ENCODE measurements at places on chromosomes 1 and 21.

DNA sequence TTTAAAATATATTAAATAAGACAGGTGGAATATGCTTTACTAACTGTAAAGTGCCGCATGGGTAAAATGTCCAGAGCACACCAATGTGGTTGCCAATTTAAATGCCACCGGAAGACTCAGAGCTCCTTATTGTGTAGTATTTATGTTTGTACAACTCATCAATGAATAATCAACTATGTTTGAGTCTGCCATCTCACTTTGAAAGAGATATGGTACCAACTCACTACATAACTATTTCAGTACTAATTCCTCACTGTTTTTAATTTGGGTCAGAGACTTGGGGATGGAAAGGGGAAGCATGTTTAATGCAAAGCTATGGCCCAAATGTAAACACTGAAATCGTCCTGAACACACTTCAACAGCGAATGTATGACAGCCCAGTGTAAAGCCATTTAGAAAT is 144.8 kb downstream of the NR5A2 start:
- DNase-seq = no peak

- DNase-seq = no peak
Observed at GRCh38 chr21:34807146-34807880, 138.5 kb downstream of the CLIC6 start.

- DNase-seq = no peak
Observed at GRCh38 chr1:11961230-11961629, 19.0 kb upstream of the MFN2 start.

DNA sequence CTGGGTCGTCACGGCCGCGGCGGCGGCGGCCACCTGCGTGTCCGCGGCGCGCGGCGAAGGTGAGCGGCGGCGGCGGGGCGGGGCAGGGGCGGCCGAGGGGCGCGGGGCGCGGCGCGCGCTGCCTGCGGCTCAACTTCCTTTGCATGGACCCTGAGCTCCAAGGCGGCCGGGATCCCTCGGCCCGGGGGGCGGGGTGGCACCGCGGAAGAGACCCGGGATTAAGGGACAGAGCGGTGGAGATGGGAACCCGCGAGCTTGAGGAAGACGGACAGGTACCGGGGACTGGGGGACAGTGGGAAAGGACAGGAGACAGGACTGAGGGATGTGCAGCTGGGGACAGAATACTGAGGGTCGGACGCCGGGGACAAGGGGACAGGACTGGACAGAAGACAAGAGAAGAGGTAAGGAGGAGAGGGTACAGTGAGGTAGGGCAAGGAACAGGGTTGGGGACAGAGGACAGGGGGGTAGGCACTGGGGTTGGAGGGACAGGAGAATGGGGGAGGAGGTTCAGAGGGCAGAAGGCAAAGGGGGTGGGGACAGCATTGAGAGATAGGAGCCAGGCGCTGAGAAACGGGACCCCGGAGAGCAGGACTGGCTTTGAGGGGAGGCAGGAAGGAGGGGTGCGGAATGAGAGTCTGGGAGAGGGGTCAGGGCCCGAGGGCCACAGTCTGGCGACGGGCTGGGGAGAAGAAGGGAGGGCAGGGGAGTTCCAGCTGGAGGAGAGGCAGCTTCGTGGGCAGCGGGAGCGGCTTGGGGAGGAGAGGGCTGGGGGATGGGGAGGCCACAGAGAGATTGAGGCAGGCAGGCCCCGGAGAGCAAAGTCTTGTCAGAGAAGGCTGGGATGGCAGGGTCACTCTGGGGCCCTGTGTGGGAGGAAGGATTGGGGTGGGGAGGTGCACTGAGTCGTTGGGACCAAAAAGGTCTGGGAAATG is 648 bp downstream of the EPHA8 start:
- DNase-seq = no peak

DNA sequence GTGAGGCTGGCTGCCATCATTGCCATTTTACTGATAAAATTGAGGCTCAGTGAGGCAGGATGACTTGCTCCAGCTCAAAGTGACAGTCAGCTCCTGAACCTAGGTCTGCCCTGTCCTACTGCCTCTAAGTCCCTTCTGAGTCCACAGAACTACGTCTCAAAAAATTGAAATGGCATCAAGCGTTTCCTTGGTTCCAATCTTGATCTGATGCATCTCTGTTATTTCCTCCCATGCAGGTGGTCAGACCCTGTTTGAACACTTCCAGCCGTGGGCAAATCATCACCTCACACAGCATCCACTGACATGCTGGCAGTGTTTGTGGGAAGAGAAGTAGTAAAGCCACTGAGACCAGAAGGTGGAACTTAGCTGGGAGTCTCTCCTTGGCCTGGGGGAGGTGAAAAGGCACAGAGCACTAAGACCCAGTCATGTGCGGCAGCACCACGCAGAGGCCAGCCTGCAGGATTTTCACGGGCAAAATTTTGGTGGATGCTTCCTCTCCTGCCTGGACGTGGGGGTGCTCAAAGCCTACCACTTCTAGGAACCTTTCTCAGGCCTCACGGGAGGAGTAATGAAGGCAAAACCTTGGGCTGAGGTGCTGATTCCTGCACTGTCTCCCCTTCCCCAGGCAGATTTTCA is 7.8 kb upstream of the CPLANE2 start:
- no peak for DNase-seq

DNA sequence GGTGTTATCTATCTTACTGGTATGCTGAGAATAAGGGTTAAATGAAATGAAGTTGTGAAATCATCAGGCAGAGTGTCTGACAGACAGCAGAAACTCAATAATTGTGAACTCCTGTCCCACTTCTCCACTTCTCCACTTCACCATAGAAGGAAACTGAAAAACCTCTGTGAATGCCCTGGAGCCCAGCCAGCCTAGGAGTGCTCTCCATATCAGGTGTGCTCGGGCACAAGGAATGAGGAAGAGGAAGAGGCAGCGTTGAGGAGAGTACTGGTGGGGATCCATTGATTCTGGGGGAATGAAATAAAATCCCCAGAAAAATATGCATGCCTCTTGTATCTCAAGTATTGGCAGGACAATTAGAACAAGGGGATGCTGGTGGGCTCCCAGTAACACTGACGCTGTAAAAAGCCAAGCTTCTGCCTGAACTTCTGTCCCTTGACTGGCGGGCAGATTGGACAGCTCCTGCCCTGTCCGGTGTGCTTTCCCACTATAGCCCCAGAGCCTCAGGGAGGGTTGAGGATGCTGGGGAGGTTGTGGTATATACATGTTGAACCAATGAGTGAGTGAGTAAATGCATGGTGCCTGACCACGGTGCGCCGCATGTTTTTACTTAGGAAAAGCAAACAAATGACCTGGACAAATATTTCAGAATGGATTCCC is 47.7 kb downstream of the NMNAT2 start:
- DNase-seq = no peak

DNA sequence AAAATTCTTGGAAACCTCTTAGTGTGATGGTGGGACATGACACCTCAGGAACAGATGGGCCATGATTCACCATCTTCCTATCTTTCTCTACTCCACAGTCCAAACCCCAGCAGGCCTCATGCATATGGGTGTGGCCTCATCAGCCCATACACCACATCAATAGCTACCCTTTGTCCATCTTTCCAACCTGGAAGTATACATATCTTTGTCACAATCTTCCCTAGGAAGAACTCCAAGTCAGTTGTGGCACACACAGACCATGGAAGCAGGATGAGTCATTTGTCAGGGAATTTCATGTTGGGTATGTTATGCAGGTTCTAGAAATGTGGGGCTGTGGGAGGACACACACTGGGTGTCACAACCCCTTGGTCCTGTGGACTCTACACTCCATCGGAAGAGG is 30.5 kb upstream of the CLCA4 start:
- no peak for DNase-seq

DNA sequence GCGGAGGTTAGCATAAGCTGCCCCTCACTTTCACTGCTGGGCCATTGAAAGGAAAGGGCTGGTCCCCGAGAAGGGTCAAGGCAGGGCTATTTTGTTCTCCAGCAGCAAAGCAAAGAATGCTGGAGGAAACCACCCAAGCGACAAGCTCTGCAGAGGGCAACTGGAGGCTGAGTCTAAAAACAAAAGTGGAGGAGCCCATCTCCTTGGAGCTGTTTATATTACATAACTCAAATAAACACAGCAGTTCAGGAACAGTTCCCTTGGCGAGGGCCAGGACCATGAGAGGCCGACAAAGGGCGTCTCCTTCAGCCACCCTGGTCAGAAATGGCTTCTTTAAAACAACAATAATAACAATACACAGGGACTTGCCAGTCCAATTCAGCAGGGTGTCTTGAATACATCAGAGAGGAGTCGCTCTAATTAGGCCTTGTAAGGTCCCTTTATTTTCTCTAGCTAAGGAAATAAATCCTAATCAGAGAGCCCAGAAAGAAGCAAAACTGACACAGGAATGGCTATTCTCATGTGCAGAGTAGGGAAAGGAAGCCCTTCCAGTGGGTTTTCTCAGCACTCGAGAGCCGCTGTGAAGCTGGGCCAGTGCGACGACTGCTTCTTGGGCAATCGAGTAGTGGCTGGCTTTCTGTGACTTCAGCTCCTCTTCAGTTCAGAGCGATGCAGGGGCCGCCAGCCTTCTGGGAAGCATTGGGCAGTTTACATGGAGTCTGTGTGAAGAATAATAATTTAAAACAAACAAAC is 57.0 kb upstream of the TARBP1 start:
- peak; percentile 94 for DNase-seq

- DNase-seq = no peak
Observed at GRCh38 chr1:1348420-1349255, 580 bp downstream of the DVL1 start.

DNA sequence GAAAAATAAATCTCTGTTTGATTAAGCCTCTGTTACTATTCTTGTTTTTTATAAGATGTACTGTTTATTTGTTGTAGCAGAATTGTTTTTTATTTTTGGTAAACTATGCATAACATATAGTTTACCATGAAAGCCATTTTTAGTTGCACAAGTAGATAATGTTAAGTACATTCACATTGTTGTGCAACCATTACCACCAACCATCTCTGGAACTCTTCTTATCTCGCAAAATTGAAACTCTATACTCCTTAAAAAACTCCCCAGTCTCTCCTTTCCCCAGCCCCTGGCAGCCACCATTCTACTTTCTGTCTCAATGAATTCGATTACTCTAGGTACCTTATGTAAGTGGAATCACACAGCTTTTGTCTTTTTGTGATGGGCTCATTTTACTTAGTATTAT is 27.4 kb upstream of the UHMK1 start:
- DNase-seq = no peak

DNA sequence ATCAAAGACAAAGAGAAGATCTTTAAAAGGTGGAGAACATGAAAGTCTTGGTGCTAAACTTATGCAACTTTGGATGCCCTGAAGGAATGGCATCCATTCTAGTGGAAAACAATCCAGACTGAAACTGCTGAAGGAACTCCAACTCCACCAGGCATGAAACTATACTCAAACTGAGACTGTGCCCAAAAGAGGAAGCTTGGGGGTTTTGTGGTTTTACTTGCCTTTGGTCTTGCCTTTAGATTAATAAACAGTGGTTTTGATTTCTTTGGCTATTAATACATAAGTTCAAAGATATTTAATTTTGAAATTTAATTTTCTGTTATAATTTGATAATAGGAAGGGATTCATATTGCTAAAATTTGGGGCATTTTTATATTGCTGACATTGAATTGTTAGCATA is 17.4 kb upstream of the SLC30A10 start:
- no peak for DNase-seq

DNA sequence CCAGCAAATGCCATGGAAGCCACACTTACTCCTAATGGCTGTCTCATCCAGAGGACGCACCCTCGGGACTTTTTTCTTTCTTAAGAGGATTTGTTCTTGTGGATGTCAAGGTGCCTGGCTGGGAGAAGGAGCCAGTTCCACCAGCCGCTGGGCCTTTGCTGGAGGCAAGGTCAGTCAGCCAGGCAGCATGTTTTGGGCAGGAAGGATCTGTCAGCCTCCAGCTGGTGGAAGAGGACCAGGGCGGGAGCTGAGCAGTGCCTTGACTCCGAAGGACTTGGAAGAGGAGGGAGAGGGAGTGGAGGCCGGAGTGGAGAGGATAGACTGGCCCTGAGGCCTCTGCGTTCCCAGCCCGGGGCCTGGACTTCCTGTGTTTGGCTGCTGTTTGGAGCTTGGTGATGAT is 5.7 kb downstream of the IGSF5 start:
- DNase-seq = no peak

DNA sequence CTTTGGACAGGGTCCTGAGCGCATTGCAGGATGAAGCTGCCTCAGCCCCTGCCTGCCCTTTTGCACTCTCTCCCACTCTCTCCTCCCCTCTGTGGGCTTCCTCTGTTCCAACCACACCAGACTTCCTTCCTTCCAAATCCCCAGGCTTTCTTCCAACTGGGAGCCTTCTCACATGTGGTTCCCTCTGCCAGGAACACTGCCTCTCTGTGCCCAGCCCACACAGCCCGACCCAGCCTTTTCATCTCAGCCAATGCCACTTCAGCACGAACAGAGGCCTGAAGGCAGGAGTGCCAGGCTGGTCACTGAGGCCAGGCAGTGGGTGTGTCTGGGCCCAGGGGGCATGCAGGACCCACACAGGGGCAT is 5.9 kb downstream of the SELENON start:
- DNase-seq = no peak

- no peak for DNase-seq
Observed at GRCh38 chr1:100413035-100413434, 60.7 kb downstream of the CDC14A start.

DNA sequence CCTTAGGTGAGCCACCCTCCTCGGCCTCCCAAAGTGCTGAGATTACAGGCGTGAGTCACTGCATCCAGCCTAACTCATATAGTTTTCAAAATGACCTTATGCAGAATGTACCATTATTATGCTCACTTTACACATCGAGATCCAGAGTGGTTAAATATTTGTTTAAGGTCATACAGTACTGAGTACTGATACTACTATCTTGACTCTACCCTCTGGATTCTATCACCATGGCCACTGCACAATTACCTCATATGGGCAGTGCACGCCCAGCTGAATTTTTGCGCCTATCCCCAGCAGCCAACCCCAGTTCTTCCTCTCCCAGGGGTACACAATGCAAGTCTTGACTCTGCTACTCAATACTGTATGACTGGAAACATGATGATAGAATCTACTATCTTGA is 56.7 kb downstream of the EDARADD start:
- DNase-seq = no peak

All from esophagus muscularis mucosa (tissue), 4 donors.